ENCODE measurements at places on chromosomes 3 and 15.

DNA sequence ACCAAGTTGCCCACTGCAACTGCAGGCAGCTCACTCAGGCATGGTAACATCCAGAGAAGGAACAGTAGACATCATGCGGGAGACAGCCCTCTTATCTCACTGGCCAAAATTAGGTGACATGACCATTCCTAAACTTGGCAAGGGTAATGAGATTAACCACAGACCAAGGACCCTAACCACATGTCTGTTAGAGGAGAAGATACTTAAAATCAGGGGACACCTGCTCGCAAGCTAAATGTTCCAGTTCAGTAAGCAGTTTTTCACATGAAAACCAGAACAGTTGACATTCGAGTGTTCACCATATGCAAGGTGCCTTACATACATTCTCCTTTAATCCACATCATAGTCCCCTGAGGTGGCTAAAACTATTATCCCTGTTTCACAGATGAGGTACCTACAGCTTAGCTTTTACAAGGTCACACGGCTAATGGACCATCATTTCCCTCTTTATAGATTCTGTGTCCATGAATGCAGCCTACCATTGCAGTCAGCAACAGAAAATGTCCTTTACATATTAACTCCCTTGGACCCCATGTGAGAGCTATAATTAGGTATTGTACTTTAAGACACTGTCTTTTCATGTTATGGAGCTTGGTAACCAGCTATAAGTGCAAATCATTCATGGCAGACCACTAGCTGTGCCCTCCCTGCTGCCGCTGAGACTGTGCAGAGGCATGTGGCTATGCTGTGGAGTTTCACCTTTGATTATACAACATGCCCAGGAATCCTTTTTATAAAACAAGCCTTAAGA is 154.1 kb downstream of the LIPC start:
- DNase-seq, result no peak

GRCh38 chr3:105764378-105765307 is 104.2 kb downstream of the CBLB start:
- DNase-seq, result no peak

- DNase-seq, result no peak
Measured at GRCh38 chr3:184760337-184761074, 48.6 kb upstream of the MAGEF1 start.

- DNase-seq, result peak; percentile 56
Measured at GRCh38 chr3:15309662-15310335, 22.6 kb downstream of the SH3BP5 start.

GRCh38 chr3:175729466-175729865 is 870.3 kb downstream of the NAALADL2 start:
- no peak for DNase-seq

DNA sequence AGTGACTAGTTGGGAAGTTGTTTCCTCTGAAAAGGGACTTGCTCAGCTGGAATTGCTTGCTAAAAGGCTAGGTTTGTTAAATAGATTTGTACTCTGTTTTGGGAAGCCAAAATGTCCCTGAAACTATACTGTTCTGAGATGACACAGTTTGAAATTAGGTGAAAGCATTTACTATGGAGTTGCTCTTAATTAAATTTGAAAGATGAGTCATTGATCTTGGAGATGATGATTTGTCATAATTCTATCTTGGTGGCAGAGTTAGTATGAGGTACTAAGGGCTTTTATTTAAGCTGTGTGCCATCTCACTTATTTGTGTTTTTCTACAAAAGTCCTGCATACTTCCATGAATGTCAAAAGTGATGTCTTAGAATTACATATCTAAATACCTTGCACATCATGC is 320.9 kb downstream of the PTPRG start:
- DNase-seq, result no peak

- DNase-seq, result peak; percentile 99
Measured at GRCh38 chr15:48385031-48385830, 54.0 kb downstream of the DUT start.

- DNase-seq, result no peak
Measured at GRCh38 chr3:7166460-7166859, 305.5 kb downstream of the GRM7 start.

DNA sequence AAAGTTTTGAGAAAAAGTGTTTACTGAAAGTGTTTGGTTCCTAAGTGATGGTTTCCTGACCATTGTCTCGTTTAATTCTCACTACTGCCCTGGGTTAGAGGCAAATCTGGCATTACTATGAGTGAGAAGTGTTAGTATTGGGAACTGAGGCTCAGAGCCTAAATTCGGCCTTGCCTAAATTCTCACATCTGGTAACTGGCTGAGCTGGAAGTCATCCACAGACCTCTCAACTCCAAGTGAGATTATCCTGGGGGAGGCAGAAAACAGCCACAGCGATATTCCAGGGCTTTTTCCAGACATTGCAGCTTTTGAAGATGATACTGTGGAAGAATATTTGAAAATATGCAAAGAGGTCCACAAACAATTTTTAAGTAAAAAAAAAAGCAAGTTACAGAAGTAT is 85.1 kb upstream of the TRA2B start:
- no peak for DNase-seq

GRCh38 chr3:38455639-38456430 is 2.1 kb downstream of the ACVR2B start:
- peak; percentile 41 for DNase-seq

GRCh38 chr3:59266551-59266950 is 216.7 kb upstream of the CFAP20DC start:
- DNase-seq, result no peak

DNA sequence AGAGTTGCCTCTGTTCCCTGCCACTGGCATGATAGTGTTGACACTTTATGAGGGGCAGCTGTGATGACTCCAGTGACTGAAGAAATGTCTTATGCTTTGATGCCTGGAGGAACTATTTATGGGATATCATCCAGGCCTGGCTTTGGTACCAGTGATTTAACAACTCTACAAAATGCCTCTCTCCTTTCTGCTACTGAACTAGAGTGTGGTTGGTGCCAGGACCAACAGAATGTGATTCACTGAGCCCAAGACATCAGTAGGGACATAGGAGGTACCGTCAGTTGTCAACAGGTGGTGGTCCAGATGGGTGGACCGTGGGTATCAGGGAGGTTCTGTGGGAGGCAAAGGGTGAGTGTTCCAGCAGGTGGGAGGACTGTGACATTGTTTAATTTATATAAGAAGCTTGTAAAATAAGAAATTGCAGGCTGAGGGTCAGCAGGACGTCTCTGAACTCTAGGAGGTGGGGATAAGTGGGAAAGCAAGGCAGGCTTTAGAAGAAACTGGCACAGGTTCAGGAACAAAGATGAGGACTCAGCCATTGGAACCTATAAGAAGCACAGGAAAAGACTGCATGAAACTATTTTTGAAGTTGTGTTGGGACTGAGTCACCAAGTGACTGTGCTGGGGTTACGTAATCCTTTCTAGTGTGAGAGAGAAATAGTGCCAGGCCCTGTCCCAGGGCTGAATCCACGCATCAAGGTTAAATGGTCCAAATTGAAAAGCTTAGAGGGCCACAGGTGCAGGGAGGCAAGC is 28.5 kb upstream of the SLC7A14 start:
- peak; percentile 89 for DNase-seq

- DNase-seq, result no peak
Measured at GRCh38 chr3:136247436-136247835, 2.7 kb upstream of the PCCB start.
